Stimulated activated CD8-positive, alpha-beta memory T cell treated with anti-CD3 and anti-CD28 coated beads, Interleukin-7, amount 100 ng/mL, for 1 hour (primary cell): ENCODE measurements at places on chromosomes 6 and 20.
A peak's percentile ranks its signal among the peaks of the same experiment; 100 is the strongest.

DNA sequence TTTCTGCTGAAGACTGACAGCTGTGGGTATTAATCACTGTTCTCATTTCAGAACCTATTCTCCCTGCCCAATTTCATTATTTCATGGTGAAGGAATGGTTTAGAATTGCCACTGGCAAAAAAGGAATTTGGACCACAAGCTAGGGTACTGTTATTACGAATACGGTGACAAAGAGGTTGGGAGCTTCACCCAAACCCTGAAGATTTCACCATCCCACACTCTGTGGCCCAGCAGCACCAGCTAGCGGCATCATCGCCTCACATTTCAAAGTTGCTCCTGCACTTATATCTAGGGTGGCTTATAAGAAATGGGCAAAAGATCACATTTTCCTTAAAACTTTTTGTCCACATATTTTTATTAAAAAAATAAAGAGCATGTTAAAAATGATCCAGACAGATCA lies 236.1 kb downstream of the SYNDIG1 start:
- DNase-seq = no peak

GRCh38 chr6:157861814-157862213 lies 38.8 kb downstream of the SNX9 start:
- DNase-seq = no peak

- DNase-seq = no peak
Measured at GRCh38 chr6:85063611-85064010, 299.2 kb upstream of the TBX18 start.

DNA sequence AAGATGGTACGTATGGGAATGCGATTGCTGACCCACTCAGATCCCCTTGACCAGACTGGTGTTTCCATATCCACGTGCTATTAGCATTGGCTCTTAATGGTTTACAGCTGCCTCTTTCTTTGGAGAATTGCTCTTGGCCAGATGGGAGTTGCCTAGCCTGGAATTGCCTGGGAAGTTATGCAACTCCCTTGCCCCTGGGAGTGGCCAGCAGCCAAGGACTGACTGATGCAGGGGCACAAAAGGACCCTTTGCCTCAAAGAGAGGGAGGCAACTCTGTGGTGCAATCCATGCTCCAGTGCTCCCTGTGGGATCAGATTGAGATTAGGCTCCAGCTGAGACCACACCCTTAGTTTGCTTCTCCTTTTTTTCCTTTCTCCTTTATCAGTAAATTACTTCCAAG lies 203.5 kb upstream of the JAG1 start:
- DNase-seq = no peak

GRCh38 chr6:52524918-52525317 lies 51.9 kb downstream of the TRAM2 start:
- no peak for DNase-seq

DNA sequence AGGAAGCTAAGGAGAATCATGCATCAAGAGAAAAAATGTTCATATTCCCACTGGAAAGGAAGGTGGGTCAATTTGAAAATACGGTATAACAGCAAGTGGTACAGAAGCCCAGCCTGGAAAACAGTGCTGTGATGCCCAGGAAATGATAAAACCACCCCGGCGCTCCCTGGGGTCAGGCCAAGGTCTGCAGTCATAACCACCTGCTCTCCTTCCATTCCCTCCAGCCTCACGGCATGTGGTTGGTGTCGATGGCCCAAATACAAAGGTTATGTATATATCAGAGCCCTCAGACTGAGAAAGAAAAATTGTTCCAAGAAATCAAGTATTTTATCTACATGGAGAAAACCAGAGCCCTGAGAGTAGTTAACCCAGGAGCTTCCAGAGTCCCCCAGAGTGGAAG lies 208.1 kb upstream of the CDYL start:
- no peak for DNase-seq

GRCh38 chr6:103122766-103123601 lies 1729.5 kb downstream of the GRIK2 start:
- no peak for DNase-seq

DNA sequence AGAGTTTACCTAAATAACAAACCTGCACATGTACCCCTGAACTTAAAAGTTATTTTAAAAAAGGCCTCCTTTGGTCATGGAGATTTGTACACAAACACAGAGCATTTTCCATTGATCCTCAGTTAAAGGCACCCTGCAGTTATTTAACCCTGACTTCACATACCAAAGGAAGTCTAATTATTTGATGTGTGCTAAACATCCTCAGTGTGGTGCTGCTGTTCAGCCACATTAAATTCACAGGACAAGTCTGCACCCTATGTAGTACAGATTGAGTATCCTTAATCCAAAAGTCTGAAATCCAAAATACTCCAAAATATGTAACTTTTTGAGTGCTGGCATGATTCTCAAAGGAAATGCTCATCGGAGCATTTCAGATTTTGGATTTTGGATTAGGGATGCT lies 21.4 kb downstream of the KCNQ5 start:
- DNase-seq = no peak

DNA sequence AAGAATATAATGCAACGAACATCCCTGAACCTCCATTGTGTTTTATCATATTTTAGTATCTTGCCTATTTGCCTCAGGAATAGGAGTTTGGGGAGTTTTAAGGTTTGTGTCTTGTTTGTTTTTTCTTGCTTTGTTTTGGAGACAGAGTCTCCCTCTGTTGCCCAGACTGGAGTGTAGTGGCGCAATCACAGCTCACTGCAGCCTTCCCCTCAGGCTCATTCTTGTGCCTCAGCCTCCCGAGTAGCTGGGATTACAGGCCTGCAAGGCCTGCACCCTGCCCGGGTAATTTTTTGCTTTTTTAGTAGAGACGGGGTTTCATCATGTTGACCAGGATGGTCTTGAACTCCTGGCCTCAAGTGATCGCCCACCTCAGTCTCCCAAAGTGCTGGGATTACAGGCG lies 63.3 kb upstream of the CARMIL1 start:
- DNase-seq = no peak

DNA sequence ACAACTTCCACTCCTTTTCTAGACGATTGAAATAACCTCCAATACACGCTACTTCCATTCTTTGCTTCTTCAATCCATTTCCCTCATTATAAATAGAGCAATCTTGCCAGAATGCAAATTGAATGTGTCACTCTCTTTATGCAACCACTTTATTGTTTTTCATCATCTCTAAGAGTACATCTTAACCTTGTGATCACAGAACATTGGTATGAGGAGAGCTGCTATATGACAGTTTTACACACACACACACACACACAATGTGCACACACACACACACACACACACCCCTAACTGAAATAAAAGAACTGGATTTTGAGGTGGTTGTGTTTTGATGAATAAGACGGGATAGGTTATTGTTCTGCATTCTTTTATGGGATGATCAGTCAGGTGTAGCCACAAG lies 187.0 kb downstream of the HDGFL1 start:
- DNase-seq = no peak

DNA sequence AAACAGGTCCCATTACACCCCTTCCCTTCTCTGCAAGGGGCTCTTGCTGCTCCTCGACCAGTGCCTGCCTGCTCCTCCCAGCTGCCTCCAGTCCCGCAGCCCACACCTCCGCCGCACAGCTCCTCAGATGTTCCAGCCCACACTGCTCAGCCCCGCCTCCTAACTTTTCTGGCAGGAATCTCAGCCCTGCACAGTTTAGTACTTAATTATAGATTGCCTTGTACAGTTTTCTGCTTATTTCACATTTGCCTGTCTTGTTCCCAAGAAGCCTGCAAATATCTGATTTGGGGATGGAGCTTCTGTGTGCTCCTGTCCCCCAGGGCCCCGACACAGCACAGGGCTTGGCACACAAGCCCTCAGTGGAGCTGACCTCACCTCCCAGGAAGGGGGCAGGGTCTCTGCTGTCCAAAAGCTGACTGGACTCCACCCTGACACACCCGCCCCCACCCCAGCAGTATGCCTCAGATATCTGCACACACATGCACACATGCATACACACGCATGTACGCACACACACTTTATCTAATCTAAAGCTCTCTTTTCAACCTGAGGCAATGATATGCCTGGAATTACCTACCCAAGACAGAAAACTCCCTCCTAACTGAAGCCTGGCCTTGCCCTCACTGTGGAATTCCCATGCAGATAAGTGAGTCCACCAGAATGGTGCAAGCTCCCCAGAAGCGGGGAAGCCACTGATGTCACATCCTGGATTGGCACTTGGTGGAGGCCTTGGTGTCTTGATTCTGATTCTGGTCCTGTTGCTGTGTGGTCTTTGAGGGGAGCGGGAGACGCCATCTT lies 1.2 kb upstream of the PNPLA1 start:
- DNase-seq = no peak

GRCh38 chr6:168037856-168038255 lies 40.4 kb downstream of the KIF25 start:
- DNase-seq = no peak

GRCh38 chr20:15179381-15179780 lies 842.0 kb upstream of the FLRT3 start:
- DNase-seq = no peak

- DNase-seq = no peak
Measured at GRCh38 chr6:164690241-164690640, 619.2 kb downstream of the C6orf118 start.

DNA sequence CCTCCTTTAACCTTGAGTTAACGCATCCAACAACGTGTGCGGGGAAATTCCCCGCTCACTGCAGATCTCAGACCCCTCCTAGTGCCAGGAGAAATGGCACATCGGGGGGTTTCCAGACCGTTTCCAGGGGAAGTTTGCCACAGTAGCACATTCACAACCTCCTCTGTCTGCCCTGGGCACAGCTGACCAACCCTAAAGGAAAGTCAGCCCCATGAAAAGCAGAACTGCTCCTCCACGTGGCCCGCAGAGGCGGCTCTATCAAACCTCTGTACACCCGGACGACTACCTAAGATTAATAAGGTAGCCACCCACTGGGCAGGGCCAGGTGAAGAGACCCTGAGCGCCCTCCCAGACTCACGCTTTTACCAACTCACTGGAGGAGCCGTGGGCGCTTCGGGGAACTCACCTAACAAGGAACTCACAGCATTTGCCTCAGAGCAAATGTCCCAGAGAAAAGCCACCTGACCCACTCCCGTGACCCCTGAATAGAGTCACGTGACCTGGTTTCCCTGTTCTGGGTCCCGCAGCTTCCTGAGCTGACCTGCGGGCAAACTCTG lies 93.1 kb downstream of the PRND start:
- DNase-seq = peak; percentile 51

DNA sequence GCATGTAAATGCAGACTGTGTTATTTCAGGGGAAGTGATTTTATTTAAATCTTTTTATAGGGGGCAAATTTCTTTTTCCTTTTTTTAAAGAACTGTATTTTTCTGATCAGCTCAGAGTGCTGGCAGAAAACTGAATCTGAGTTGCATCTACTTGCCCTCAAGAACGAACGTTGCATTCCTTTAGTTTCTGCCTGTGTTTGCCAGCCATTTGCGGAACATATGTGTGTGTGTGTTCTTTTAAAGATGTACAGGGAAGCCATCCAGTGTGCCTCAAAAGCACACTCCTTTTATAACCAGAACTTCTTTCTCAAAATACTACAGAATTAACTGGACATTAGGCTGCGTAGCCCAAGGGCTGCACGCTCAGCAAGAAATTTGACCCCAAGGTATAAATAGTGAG lies 25.8 kb upstream of the INSM1 start:
- DNase-seq = no peak

GRCh38 chr20:59300333-59301081 lies at the start of gene EDN3:
TSS of gene EDN3 (plus strand) at chr20:59300611. CDS start at chr20:59300813, 202 bp downstream.
- no peak for DNase-seq

- DNase-seq = no peak
Measured at GRCh38 chr20:19947611-19948264, 69.4 kb upstream of the NAA20 start.

DNA sequence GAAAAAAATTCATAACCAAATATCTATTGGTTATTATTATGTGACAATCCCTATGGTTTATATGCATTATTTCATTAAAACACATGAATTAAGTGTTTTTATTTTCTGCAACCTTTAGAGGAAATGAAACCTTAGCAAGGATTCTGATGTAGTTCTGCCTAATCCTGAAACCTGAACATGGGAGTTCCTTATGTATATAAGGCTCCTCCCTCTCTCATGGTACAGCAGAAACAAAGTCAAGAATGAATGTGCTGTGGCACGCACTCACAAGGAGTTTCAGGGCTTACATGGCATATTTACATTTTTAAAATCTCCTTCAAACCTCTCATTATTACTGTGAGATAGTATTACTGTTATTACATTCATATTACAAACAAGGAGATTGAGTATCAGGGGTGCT lies 426.4 kb upstream of the CITED2 start:
- no peak for DNase-seq

- DNase-seq = no peak
Measured at GRCh38 chr20:22442318-22442717, 142.1 kb downstream of the FOXA2 start.

GRCh38 chr20:58069207-58069606 lies 159.2 kb downstream of the ANKRD60 start:
- DNase-seq = no peak

GRCh38 chr20:13035399-13036152 lies 26.8 kb downstream of the SPTLC3 start:
- DNase-seq = no peak

GRCh38 chr20:32291166-32291565 lies 13.7 kb downstream of the KIF3B start:
- DNase-seq = no peak

DNA sequence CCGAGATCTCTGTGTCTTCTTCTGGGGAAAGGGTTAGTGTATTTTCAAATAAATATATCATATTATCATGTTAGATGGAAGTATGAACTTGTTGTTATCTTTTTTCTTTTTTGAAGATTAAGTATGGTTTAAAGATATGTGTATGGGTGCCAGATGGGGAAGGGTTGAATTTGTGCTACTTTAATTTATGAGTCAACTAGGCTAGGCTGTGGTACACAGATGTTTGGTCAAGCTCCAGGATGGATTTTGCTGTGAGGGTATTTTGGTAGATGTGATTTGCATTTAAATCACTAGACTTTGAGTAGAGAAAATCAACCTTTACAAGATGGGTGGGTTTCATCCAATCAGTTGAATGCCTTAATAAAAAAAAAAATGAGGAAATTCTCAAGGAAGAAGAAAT lies 886.6 kb upstream of the ADGRB3 start:
- DNase-seq = no peak

DNA sequence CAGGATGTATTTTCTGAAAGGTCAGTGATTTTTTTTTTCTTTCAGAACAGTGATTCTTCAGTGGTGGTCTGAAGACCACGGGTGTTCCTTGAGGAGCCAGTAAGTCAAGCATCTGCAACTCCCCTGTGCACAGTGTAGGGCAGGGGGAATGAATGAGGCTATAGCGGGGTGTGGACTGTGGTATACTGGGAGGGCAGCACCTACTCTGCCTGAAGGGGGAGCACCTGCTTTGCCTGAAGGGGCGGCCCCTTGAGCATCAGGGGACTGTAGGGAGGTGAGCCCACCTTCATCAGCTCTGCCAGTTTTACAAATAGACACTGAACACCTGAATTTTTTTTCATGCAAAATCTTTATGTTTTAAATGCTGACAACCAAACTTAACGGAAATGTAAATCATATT lies 77.5 kb upstream of the RIPOR2 start:
- DNase-seq = no peak
